ENCODE measurements at places on chromosomes 3 and 15.

DNA sequence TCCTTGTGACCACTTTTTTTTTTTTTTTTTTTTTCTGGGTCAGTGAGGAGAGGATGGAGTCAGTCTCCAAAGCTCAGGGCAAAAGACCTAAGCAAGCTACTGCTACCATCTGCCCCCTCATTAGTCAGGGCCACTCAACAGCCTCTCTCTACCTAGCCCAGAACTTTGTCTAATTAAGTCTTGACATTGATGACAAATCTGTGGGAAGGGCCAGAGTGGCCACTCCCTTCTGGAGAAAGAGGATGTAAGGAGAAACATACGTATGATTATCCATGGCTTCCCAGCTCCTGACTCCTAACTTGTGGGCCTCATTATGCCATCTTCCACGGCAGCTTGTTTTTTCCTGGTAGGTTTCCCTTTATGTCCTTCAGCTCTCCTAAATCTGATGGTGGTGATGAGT is 37.9 kb downstream of the NR1I2 start:
- no peak for DNase-seq

DNA sequence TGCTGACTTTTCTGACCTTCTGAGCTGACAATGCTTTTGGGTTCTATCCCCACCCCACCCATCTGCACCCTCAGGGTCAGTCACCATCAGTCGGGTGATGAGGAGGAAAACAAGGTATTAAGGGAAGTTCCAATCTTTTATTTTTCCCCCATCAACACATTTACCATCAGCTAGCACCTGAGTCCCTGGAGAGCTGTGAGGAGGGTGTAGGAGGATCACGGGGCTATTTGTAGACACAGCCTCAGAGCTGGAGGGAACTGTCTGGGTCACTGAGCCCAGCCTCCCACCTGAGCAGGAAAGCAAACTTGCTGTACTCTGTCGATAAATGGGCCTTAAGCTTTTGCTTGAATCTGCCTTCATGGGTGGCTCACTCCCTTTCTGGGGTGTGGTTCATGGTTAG is 24.8 kb upstream of the ZFAND6 start:
- no peak for DNase-seq

DNA sequence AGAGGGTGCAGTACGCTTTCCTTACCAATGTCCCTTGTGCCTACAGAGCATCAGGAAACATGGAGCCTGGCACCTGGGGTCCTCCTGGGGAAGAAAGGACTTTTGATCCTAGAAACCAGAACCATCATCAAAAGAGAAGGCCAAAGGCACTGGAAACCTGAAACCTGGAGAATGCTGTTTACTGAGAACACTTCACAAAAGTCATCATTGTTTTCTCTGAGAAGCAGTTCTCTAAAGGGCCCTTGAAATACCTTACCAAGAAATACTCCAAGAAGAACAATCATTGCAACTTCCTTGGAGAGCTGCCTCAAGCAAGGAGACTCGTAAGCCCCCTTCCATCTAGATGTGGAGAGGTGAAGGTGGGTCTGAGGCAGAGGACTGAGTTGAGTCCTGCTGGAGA is 66.0 kb downstream of the TLE3 start:
- DNase-seq = no peak

- no peak for DNase-seq
Observed at GRCh38 chr3:67791620-67792019, 137.2 kb upstream of the SUCLG2 start.

DNA sequence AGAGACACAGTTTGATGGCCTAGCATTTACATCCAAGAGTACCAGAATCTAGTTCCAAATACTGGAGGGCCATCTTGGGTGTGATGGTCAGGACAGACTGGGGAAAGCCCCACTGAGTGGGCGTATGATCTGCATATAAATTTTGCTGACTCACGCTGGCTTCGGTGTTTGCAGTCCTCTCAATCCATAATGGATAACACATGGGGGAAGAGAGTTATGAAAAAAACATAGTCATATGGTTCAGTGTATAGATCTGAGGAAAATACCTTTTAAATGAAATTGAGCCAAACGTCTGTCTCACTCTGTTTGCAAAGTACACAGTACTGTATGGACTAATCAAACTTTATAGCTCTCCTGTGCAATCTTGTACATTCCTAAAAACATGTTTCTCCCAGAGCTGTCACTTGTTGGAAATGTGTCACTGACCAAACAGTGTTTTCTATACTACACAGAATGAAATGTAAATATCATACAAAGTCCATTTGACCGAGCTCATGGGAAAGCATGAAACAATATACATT is 125.3 kb upstream of the THBS1 start:
- no peak for DNase-seq

DNA sequence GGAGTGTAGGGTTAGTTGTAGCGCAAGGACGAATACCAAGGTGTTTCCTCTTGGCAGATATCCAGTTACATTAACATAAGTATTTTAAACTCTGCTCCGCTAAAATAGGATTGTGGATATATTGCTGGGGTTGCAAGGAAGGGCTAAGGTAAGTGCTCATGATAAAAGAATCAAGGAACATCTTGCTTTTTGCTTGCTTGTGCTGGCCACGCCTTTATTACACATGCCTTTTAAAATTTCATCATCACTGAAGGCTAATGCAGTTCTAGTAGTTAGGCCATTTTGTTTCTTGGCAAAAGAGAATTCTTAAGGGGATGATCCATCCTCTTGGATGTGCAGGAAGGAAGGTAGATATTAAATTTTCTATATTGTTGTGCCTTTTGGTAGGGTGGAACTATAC is 415.6 kb upstream of the TPM1 start:
- no peak for DNase-seq

DNA sequence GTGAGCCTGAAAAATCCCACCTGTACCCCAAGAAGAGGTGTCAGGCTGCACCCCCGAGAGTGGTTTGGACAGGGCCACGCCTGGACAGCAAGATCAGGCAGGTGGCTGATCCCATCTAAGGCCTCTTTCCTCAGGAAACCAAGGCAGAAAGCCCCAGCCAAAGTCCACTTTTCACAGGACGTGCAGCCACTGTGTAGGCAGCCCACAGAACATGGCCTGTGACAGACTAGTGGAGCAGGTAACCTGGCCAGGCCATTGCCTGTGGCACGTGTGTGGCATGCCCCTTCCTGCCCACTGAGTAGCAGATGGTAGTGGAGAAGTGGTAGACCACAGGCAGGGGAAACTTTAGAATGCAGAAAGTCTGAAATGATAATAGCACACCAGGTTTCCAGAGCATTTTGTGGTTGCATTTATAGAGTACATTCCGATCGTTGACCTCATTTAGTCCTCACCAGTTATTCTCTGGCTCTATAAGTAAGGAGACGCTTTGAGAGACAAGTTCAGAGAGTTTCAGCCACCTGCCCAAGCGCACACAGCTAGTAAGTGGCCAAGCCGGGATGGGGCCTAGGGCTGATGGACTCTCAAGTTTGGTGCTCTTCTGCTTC is 68.7 kb downstream of the AAGAB start:
- DNase-seq = no peak

DNA sequence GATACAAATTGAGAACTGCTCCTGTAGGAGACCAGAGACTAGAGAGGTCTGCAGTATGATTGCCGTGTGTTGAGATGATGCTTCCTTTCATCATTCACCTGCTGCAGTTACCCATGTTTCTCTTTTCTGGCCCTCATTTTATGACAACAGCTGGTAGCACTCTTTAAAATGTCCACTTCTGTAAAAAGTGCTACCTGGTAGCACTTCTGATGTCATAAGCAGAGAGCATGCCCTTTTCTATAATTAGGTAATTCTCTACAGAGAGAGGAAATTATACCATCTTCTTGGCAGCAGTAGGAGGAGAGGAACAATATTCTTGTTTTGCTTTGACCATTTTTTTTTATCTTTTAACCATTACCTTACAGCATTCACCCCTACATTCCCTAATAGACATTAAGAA is 123.8 kb downstream of the PPM1L start:
- no peak for DNase-seq

- DNase-seq = no peak
Observed at GRCh38 chr15:88089024-88089620, 167.4 kb downstream of the NTRK3 start.

GRCh38 chr15:91711384-91712033 is 142.0 kb upstream of the SLCO3A1 start:
- DNase-seq = no peak

DNA sequence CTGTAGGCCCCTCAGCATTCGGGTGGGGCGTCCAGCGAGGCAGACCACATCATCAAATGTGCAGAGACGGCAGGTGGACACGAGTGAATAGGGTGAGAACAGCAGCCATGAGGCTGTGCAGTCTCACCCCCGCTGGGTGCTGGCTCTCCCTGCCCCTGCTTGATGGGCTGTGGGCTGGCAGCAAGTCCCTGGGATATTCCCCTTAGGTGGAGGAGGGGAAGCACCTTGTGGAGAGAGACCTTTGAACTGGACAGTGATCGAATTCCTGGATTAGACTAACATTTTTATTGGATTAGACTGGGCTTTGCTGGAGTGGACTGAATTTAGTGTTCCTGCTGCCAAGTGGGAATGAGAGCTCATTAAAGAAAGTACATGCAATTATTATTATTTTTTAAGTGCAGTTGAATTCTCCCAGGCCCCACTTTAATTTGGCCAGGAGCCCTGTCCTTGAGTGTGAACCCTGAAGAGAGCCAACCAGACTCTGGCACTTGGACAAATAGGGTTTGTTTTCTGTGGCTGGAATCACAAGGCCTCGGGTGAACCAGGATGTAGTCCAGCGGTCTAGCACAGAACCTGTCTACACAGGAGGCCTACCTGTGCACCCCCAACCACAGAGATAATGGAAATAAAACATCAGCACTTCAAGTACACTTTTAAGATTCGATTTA is 193.1 kb downstream of the ABHD5 start:
- DNase-seq = no peak

DNA sequence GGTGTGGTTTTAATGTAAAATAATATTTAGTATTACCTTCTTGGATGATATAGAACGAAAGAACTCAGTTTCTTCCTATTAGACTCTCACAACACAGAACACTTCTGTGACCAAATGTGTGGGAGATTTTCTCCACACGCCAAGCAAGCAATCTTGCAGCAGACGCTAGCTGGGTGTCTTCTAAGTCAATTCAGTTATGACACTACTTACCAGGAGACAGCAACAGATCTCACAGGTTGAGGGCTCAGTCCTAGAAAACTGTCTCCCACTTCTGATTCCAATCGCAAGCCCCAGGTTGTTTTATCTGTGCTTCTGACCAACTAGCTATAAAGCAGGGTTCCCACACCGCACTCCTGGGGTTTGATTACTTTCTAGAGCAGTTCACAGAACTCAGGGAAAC is 41.2 kb downstream of the HERC1 start:
- DNase-seq = no peak

- no peak for DNase-seq
Observed at GRCh38 chr3:115517457-115518050, 105.8 kb upstream of the GAP43 start.

GRCh38 chr15:68407141-68407885 is 24.6 kb downstream of the ITGA11 start:
- DNase-seq = no peak

DNA sequence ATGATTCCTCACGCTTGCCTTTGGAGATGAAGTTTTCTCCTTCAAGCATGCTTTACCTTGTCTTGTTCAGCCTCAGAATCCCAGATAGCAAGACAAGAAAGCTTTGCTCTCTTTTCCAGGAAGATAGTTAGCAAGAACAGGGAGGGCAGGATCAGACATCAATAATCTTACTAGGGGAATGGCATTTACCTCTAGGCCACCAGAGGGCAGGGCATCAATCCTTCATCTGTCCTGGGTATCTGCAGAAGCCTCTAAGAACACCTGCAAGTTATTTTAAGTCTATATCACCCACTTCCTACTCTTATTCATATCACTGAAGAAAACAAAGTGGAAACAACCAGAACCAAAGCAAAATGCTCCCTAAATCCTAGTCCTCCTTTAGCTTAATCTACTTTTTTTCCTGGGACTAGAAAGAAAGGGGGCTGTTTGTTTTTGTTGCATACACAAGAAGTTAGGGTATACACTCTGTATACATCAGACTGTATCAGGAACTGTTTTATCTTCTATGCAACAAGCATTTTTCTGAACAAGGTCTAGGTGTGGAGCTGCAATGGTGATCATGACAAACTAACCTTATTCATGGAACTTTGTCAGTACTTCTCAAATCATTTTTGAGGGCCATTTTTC is 862.5 kb downstream of the CADM2 start:
- DNase-seq = no peak

- DNase-seq = no peak
Observed at GRCh38 chr3:16587047-16587680, 18.1 kb downstream of the DAZL start.

GRCh38 chr3:58490860-58491501 is 915 bp upstream of the KCTD6 start:
- DNase-seq = no peak

DNA sequence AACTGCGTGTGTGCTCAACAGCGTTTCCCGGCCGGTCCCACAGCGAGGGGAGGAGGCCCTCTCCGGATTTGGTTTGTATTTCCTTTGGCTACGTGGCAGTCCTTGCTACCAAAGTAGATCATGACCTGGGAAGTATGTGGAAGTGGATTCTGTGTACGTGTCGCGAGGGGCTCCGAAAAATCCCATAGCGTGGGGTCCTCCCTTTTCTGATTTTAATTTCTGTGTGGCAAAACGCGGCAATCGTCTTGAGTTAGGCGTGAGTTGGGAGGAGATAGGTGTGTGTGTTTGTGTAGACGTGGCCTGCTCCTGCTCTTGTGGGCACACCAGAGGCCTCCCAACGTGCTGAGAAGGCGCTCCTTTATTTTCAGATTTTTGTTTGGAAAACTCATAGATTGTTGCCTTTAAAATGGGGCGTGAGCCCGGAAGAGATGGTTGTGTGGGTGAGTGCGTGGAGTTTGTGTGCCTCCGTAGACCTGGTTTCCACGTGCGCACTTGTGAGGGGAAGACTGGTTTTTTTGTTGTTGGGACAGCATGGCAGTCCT is 1.2 kb downstream of the TRIM71 start:
- no peak for DNase-seq

DNA sequence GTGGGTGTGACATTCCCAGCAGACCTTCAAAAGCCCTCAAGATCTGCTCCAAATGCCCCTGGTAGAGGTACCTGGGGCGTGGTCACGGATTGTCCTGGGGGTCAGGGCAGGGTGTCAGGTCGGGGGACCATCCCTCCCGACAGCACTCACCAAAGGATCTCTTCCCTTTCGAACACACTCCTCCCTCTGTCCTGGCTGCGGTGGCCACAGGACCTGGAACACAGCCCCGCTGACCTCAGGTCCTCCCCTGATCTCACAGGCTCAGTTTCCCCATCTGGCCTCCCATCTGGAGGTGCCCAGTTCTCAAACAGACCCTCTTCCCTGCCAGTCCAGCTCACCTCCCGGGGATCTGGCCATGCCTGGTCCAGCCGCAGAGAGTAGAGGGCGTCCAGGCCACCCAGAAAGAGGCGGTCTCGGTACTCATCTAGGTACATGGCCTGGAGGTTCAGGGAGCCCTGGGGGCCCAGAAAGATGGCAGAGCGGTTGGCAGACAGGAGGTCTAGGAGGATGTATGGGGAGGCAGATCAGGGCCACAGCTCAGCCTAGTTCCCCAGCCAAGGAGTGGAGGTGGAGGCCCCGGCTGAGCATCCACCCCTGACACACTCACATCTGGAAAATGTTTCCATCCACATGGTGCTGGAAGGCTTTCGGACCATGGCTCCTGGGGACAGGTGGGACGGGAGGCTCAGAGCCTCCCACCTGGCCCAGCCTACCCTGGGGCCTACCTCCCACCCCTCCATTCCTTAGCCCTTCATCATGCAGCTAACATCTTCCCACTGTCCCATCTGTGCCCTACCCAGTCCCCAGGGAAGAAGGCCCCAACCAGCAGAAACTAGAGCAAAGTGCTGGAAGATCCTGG is 2.3 kb downstream of the SEMA3G start:
- DNase-seq = no peak

- peak; percentile 64 for DNase-seq
Observed at GRCh38 chr3:121660356-121661171, at the start of gene HCLS1. HCLS1 (minus strand) TSS chr3:121660903; CDS start chr3:121658347, 2,556 bp downstream.

GRCh38 chr3:177591379-177591778 is 394.1 kb upstream of the TBL1XR1 start:
- no peak for DNase-seq
